Naive thymus-derived CD4-positive, alpha-beta T cell (primary cell): ENCODE measurements at places on chromosomes 6 and 20. TPM values are rescaled to one million over a fixed set of nuclear protein-coding genes. Genes with fewer than 3 reads are reported as not detected.

DNA sequence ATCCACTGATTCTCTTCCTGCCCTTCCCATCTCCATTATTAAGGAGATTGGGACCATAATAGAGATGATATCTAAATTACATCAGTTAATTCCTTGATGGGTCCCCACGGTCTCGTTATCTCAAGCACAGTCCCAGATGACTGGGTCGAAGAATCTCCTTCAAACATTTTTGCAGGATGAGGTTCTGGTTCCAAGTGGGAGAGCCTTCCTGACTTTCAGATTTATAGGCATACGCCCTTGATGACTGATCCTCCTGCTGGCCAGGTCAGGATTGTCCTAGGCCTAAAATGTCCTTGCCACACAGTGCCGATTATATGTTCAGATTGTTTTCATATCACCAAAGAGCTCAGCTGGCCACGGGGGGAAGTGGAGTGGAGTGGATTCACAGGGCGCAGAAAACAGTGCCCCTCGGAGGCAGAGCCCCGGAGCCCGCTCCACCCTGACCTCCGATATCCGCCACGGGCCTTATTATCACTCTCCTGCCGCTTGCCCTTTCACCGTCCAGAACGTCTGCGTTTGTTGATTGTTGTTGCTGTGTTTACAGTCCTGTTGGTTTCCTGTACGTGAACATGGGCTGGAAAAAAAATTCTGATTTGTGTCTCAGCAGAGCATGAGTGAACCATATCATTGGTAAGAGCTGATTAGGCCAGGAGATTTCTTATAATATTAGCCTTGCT is 8.9 kb downstream of the BMP6 start:
- H3K36me3 ChIP-seq: no peaks in the 10 kb centered on the region
- DNase-seq: no peak
- H3K27me3 ChIP-seq: peaks cover 9% of the 10 kb centered on the region

Gene AGPAT1
- total RNA-seq: 29.7 TPM

Gene AKAP7
- total RNA-seq: 19.4 TPM

Gene MAP1LC3A
- 0.89 TPM for total RNA-seq

Gene FOXF2
- total RNA-seq: not detected

Gene C6orf58
- total RNA-seq: not detected
